ENCODE measurements at places on chromosomes 13 and 19.

- peak; percentile 91 for DNase-seq
Measured at GRCh38 chr13:113897161-113897560, 33.3 kb upstream of the GAS6 start.

DNA sequence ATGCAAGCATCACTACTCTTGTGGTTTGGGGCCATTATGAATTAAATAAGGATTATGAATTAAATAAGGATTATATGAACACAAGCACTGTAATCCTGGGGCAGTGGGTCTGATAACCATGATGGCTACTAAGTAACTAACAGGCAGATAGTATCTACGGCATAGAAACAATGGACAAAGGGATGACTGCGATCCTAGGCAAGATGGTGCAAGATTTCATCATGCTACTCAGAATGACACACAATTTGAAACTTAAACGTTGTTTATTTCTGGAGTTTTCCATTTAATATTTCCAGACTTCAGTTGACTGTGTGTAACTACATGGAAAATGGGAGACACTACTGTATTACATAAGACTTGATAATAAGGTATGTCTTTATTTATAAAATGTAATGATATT, 15.1 kb downstream of the KCNRG start:
- no peak for DNase-seq

- peak; percentile 84 for DNase-seq
Measured at GRCh38 chr19:48724796-48725753, 5.5 kb upstream of the MAMSTR start.

DNA sequence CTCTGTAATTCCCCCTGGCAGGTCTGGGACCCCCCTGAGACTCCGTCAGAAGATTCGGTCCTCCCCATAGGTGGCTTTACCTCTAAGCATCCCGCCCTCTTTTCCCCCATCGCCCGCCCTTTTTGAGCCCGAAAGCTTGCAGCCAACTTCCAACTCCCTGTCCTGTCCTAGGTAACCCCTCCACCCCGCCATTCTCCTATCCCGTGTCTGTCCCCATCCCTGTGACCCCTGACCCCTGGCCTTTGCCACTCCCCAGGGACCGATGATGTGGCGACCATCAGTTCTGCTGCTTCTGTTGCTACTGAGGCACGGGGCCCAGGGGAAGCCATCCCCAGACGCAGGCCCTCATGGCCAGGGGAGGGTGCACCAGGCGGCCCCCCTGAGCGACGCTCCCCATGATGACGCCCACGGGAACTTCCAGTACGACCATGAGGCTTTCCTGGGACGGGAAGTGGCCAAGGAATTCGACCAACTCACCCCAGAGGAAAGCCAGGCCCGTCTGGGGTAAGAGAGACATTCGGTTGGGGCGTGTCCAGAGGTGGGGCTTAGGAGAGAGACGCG, 488 bp downstream of the RCN3 start:
- no peak for DNase-seq

DNA sequence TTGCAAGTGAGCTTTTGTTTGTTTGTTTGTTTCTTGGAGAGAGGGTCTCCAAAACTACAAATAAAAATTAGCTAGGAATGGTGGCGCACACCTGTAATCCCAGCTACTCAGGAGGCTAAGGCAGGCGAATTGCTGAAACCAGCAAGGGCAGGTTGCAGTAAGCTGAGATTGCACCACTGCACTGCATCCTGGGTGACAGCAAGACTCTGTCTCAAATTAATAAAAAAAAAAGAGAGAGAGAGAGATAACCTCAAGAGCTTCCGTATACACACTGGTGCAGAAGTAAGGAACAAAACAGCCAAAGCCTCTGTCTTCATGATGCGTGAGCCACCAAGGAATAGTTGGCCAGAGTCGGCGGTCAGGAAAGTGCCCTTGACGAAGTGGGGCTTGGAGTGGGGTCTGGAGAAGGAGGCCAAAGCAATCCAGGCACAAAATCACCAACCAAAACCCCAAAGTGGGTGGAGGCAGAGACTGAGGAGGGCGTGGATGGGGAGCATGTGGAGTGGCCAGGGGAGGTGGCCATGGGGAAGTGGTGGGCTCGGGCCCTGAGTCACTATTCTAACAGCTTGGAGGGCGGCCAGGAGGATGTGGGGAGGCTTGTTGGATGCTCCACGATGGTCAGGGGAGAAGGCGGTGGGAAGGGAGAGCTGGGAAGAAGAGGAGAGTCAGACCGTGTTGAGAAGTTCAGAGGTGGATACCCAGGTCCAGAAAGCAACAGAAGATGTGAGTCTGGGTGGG, 21.2 kb upstream of the TOMM40 start:
- DNase-seq: peak; percentile 25

DNA sequence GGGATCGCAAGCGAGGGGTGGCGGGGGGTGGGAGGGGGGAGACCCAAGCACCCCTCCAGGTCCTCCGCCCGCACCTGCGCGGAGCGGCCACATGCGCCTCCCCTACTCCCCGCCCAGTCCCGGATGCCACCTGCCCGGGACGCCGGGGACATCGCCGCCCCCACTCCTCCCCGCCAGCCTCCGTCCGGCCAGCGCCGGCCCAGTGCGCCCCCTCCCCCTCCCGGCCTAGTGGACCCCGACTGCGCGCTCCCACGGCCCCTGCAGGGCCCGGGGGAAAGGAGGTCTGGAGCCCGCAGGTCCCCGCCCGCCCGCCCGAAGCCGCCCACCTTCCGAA, 263 bp downstream of the RHPN2 start:
- no peak for DNase-seq

GRCh38 chr13:113302986-113303385, 5.9 kb downstream of the LAMP1 start:
- DNase-seq: no peak

DNA sequence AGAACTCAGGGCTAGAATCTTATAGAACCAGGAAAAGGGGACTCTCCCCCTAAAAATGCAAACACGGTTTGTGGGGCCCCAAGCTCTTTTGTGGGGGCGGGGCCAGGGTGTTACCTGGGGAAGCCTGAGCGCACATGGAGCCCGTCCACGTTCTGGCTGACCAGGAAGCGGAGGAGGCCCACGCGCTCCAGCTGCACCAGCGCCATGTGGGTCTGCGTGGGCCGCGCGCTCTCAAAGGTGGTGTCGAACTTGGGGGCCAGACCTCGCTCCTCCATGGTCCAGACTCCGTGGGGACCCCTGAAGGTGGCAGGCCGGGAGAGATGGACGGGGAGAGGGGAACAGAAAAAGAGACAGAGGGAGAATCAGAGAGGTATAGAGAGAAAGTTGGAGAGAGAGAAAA, 3.4 kb downstream of the SIRT6 start:
- no peak for DNase-seq

- DNase-seq: no peak
Measured at GRCh38 chr19:38978326-38978689, 2.8 kb upstream of the FBXO17 start.

- no peak for DNase-seq
Measured at GRCh38 chr13:71067165-71067815, 799.7 kb downstream of the DACH1 start.

DNA sequence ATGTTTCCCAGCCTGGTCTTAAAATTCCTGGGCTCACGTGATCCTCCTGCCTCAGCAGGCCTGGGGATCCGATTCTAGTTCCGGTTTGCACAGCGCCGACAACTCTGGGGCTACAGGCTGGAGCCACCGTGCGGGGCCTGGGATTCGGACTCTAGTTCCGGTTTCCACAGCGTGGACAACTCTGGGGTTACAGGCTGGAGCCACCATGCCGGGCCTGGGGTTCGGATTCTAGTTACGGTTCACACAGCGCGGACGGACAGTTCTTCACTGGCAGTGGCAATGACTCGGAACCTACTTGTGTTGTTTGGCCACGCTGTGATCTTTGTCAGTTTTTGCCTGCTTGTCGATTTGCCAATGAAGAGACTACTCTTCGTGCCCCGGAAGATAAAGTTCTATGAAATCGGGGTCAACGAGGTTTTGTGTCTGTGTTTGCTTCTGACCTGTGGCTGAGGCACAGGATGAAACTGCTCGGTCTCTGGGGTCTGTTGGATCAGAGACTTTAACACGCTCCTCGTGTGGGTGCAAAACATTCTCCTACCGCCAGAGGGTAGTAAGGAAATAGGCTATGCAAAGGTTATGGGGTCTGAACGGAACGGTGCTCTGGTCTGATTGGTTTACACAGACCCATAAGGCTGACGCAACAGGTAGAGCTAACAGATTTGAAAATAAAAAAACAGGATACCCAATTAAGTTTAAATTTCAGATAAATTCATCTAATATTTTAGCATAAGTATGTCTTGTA, 12.1 kb upstream of the ZSCAN1 start:
- DNase-seq: no peak

DNA sequence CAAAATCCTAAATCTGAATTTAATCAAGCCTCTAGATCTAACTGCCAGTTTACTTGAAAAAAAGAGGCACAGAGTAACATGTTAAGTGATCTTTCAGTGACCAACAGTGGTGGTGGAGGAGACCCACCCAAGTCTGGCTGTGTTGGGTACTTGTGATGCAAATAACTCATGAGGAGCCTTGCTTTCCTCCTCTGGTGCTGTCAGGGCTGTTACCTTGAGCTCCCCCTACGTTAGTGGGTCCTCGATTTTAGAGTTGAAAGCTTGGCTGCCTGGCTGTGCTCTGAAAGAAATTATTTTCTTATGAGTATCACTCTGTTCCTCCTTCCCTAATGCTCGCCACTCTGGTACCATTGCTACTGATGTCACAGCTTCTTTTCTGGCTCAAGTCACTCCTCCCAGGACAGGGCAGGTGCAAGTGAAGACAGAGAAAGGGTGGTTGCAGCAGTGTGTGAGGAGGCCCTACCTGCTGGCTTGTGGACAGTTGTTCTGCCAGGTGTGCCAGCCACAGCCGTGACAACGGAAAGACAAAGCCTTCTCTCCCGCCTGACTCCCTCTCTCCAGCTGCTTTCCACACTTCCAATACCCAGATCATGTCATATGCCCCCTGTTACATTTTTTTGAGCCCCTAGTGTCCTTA, 6.5 kb upstream of the SUPT20H start:
- no peak for DNase-seq

DNA sequence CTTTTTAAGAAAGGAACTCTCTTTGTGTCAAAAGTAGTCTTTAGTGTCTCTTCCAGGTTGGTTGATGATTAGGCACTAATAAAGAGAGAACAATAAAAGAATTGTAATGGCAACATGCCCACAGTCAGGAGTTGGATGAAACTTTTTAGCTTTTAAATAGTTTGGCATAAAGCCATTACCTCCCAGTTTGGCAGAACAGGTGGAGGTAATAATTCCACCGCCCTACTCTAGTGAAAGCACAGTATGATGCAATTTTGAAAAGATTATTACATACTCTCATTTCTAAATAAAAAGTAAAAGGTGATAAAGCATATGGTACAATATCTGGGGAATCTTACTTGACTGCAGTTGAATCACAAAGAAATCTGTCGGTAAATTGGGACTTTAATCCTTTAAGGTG, 497.6 kb downstream of the SUCLA2 start:
- DNase-seq: no peak

DNA sequence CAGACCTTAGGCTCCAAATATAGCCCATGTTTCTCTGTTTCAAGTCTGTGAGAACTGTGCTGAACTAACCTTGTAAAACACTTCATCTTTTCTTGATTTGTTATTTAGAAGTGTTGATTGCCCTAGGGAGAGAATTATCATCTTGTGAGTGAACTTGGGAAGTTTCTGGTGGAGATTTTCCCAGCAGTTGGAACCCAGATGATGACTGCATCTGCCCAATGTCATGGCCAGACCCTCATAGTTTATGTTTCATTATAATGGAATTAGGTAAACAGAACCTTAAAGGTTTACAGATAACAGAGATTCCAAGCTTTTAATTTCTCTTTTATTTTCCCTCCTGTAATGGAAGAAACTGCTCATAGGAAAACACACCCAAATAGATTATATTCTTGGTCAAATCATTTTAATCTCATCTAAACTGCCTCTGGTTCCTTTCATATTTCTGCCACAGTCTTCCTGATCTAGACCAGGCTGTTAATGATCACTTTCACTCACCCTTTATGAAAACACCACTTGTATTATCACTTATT, 569.1 kb downstream of the KCTD12 start:
- no peak for DNase-seq

DNA sequence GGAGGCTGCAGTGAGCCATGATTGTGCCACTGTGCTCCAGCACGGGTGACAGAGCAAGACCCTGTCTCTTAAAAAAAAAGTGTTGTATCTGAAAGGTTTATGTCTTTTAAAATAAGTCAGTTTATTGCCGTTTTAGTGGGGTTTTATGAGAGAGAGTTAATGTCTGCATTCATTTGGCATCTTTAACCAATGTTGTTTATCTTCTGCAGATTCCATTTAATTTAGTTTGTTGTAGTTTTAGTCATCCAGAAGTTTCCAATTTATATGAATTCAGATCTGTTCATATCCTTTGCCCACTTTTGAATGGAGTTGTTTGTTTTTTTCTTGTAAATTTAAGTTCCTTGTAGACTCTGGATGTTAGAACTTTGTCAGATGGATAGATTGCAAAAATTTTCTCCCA, 36.7 kb upstream of the LPAR6 start:
- no peak for DNase-seq

GRCh38 chr19:51066393-51067186, 1.7 kb upstream of the KLK13 start:
- DNase-seq: no peak

DNA sequence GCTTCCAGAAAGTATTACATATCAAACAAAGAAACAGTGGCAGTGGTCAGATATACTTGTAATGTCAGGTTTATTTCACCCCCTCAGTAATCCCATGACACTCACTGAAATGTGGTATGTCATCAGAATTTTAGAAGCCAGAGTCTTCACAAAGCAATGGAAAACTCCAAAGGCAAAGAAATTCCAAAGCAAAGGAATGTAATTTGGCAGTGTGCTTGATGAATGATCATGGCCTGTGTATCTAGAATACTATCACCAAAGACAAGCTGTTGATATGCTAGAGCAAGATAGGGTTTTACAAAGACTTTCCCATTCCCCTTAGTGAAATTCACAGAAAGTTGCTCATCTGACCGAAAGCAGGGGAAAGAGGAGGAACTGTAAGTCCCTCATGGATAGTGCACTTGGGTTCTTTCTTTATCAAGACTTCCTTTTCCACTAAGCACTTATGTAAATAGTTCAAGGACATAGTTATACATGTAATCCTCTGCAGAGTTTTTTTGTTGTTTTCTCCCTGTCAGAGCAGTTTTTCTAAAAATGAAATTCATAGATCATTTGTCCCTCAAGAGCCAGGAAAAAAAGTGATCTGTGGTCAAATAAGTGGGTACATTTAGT, 243.4 kb downstream of the NHLRC3 start:
- no peak for DNase-seq

DNA sequence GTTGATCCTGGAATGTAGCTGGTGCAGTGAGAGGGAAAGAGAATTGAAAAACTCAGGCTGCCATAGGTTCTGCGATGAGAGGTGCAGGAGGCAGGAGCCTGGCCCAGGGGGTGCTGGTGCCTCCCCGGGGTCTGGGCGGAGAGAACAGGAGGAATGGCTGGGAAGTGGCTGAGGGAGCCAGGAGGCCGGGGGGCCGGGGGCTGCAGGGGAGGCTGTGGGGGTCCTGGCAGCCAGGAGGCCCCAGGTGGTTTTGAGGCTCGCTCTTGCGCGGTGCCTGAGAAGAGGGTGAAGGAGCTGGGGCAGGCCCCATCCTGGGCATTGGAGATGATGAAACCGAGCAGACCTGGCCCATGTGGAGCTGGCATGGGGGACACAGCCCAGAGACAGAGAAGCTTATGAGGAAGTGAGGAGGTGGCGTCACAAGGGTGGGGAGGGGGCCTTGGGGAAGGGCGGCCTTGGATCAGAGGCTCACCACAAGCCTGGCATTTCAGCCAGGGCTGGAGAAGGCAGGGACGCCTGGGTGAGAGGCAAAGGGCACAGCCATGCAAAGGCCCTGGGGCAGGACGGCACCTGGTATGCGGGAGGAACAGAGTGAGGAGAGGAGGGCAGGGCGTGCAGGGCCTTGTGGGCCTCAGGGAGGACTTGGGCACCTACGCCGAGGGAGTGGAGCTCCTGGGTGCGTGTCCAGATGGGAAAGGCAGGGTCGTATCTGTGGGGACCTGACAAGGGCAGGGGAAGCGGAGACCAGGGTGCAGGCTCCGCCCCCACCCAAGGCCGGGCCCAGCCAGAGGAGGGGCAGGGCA, 1.3 kb upstream of the TEKTIP1 start:
- DNase-seq: no peak

Measured in skeletal muscle cell (primary cell).